NCI-H446 (cell line): ENCODE measurements at places on chromosomes 16 and 17.

- no peak for DNase-seq
Observed at GRCh38 chr17:38561416-38562214, 44.1 kb downstream of the SRCIN1 start.

GRCh38 chr17:72467841-72468653 lies 347.2 kb downstream of the SOX9 start:
- DNase-seq: no peak

GRCh38 chr17:69800870-69801269 lies 274.2 kb upstream of the KCNJ16 start:
- DNase-seq: no peak

DNA sequence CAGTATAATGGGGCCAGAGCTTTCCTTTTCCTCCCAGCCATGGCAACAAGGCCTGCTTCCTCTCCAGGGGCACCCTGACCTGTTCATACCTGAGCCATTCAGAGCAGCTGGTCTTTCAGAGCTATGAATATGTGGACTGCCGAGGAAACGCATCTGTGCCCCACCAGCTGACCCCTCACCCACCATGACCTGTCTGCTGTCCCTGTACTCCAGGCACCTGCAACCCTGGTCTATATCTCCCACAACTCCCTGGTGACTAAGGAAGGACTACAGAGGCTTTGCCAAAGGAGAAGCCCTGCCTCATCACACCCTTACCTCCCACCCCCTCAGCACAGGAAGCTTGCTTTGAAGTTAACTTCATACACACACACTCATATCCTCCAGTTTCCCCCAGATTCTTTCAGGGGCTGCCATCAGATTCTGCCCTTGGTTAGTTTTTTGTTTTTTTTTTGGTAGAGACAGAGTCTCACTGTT lies 6.0 kb downstream of the TMEM106A start:
- no peak for DNase-seq

- no peak for DNase-seq
Observed at GRCh38 chr17:40203131-40203530, 16.0 kb upstream of the WIPF2 start.

DNA sequence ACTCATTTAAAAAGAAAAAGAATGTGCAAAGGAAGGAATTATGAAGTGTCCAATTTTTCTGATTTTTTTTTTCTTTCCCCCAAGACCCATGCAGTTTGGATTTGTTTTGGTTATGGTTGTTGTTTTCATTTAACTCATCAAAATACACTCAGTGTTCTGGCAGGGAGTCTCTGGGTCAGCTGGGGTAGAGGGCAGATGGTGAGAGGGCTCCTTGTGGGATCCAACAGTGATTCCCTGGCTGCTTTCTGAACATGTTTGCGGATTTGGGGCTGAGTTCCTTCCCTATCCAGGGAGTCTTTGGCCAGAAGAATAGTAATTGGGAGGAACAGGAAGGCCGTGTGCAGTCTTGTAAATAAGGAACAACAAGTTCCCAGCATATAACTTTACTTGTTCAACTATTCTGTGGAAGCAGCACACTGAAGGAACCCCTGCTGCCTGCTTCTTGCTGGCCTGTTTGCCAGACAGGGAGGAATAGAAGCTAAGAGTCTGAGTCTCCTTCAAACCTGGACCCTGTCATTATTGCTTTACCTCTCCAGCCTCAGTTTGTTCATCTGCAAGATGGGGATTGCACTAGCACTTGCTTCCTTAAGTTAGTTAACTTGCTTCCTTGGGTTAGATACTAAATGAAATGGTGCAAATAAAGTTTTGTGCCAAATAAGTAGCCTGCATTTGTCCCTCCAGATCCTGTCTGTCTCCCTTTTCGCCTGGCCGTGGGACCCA lies 32.1 kb downstream of the C17orf67 start:
- DNase-seq: no peak

- no peak for DNase-seq
Observed at GRCh38 chr17:75006653-75007052, 5.8 kb upstream of the MRPL58 start.

DNA sequence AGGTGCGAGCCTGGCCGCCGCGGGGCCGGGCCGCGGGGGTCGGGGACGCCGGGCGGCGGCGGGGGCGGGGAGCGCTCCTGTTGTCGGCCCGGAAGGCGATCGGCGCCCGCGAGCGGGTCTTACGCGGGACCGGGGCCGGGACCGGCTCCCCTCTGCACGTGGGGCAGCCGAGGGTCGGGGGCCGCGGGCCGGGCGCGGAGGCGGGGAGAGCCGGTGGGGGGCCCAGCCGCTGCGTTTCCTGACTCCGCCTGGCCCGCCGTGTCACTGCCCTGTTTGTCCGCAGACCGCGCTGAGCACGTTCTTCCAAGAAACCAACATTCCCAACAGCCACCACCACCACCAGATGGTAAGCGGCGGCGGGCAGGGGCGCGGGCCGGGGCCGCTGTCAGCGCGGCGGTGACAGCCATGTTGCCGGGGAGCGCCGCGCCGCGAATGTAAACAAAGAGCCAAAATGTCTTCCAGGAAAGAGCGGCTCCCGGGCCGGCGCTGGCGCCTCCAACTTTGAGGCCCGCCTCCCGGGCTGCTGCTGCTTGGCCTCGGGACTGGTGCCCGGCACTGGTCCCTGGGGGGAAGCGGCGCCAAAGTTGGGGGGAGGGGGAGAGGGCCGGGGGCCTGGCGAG lies 586 bp downstream of the UBALD2 start:
- no peak for DNase-seq

GRCh38 chr16:11205754-11206581 lies 50.0 kb downstream of the SOCS1 start:
- DNase-seq: no peak

DNA sequence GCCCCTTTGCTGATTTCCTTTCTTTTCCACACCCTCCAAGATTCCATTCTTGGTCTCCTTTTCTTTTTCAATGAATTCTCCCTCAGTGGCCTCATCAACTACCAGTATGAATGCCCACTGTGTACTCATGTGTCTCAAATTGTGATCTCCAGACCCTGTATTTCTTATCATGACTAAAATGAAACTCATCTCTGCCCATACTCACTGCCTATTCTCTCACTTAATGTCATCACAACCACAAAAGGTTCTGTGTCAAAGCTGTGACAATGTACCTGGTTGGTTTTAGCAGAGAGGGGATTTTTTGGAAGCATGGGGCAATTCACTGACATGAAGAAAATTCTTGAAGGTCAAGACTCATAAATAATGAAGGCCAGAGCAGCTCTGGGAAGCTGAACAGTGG lies 11.5 kb upstream of the TBX4 start:
- no peak for DNase-seq

- no peak for DNase-seq
Observed at GRCh38 chr17:66782851-66783250, 52.1 kb upstream of the CACNG5 start.

DNA sequence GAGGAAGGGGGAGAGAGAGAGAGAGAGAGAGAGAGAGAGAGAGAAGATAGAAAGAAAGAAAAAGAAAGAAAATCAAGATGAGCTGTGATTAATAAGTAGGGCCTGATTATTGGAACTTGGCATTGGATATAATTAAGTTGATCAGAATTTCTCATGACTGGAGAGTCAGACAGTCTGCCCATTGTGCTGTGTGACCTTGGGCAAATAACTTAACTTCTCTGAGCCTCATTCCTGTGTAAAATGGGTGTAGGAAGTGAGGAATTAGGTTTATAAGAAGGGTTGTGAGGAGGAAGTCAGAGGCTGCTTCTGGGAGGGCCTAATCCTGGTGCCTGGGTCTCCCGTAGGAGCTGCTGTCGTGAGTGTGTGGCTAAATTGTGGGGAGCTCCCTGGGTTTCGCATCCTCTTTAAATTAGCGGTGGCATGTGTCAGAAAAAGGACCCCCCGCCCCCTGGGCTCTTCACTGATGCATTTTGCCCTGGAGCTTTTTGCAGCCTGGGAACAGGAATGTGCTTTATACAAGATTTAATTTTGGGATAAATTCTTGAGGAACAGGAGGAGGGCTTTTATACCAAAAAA lies 76.0 kb downstream of the CMIP start:
- DNase-seq: no peak

- DNase-seq: no peak
Observed at GRCh38 chr16:50495673-50496072, 52.5 kb upstream of the NKD1 start.

DNA sequence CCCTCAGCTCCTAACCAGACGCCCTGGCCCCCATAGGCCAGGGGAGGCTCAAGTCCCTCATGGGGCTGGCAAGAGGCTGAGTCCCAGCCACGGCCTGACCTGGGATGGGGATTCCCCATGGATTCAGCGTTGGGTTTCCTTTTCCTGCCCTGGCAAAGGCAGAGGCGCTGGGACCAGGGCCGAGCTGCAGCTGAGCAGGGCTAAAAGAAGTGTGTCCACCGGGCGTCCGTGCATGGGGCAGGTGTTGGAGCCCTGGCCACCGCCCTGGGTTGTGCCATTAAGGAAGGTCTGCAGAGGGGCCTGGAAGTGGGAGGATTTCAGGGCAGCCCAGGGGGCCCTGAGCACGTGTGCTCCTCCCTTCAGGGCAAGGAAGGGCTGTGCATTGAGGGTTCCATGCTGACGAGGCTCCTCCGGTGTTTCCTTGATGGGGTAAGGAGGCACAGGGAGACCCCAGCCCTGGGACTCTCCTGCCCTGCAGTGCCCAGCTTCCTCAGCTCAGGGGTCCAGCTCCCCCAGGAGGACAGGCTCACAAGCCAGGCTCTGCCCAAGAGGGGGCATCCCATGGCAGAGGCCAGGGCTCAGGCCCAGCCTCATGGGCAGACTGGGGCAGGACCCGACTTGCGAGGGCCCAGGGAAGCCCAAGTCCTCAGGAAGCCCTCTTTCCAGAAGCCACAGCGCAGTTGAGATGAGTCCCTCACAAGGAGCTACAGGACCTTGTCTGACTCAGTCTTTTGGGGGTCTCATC lies 10.1 kb downstream of the TBC1D26 start:
- DNase-seq: no peak

DNA sequence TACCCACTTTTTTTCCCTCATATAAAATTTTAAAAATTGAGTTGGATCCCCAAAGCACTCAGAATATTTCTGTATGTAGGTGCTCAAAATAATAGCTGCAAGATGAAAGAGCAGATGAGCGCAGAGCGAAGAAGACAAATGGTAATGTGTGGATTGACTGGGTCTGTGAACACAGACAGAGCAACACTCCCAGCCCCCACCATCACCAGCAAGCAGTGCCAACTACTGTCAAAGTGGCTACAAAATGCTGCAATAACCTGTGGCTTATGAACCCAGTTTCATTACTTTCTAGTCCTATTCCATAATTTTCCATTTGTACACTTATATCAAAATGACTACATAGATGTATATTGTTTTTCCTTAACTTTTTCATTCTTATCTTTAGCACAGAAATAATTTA lies 137.2 kb downstream of the MYO1D start:
- DNase-seq: no peak

DNA sequence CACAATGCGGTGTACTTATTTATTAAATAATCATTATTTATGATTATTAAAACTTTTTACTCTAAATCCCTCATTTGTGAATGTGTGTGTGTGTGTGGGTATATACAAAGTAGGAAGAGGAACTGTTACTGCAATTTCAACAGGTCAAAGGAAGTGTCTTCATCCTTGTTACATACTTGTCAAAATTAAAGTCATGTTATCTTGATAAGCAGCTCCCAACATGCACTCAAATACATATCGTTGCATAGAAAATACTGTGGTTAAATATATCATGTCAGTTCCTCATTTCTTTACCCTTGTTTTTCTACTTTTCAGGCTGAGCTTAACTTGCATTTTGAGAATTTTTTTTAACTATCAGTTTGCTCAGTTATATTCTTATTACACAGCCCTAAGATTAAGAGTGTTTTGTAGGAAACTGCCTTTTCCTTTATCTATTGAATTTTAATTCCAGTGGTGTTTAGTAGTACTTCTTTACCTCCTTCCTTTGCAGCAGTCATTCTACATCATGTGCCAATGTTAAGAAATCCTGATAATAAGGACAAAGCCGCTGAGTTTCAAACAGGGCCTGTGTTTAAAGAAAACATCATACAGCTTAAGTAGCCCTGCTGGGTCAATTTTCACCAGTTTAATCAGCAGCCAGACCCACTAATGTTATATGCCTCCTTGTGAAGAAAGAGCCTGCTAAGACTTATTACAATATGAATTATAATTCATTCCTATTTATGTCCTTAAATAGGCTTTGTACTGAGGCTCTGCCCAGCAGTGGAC lies 7.2 kb downstream of the EFCAB5 start:
- no peak for DNase-seq

DNA sequence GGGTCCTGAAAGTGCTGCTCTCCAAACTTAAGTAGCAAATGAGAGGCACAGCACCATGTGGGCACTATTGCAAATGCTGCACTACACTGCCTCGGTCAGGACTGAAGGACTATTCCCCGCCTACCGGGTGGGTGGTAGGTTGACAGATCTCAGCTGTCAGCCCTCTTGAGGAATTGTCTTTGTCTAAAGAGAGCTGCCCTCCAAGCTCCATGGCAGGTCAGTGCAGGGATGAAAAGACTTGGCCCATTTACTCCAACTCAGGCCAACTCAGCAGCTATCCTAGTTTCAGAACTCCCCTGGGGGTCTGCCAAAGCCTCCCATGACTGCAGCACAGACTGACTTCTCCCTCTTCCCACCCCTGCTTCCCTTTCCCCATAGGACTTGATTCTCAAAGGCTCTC lies 3.4 kb upstream of the PDZD9 start:
- DNase-seq: no peak

DNA sequence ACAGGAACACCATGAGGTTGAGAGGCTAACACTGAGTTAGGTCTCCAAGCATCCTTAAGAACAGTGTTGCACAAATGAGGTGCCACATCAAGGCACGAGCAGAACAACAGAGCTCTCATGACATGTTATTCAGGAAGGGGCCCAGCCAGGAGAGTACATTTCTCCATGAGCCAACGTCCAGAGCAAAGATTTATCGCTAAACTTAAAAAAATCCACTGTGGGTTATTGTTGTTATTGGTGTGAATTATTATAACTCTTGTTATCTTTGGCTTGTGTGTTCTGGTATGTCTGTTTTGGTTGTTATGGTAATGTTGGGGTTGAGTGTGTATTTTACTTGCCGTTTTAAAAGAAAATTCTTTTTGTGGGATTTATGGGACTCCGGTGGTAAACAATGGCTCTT lies 68.9 kb upstream of the MSI2 start:
- DNase-seq: no peak

GRCh38 chr17:30530346-30531025 lies 53.3 kb downstream of the GOSR1 start:
- no peak for DNase-seq

DNA sequence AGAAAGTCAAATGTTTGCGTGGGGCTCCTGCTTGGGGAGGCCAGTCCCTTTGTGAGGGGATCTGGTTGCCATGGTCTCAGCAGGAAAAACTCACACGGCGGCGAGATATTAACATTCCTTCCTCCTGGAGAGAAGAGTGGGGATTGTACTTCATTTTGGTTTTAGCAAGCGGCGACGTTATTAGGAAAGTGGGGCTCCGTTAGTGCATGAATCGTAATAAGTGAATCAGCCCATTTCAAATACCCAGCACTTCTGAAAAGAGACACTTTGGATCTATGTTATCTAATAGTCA lies 41.6 kb upstream of the METRNL start:
- no peak for DNase-seq

DNA sequence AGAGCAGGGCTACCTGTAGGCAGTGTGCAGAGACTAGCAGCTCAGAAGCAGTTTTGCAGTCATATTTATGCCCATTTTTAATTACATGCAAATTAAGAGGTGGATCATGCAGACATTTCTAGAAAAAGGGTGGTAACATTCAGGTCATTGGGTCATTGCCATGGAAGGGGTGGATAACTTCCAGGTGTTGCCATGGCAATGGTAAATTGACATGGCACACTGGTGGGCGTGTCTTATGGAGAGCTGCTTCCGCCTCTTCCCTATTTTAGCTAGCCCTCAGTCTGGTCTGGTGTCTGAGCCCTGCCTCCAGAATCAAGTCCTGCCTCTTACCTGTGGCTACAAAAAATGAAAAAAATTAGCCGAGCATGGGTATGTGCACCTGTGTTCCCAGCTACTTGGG lies 2.8 kb upstream of the DNAI2 start:
- DNase-seq: no peak

GRCh38 chr17:12422651-12423050 lies 243.0 kb upstream of the MYOCD start:
- DNase-seq: no peak
